GM23338 (cell line): ENCODE measurements at places on chromosomes 2 and 18. TPM values are rescaled to one million over a fixed set of nuclear protein-coding genes. Genes with fewer than 3 reads are reported as not detected.

The SOX11 gene
- 33.2 and 34.0 TPM in 2 replicates for polyA plus RNA-seq

The HTR2B gene
- 0.16 and 0.47 TPM in 2 replicates for polyA plus RNA-seq

The CHAC2 gene
- 25.8 and 27.1 TPM in 2 replicates for polyA plus RNA-seq

The ADAM23 gene
- polyA plus RNA-seq = 9.0 and 11.8 TPM in 2 replicates

The MLPH gene
- polyA plus RNA-seq = 13.6 and 14.7 TPM in 2 replicates

The CTIF gene
- polyA plus RNA-seq = 6.3 and 8.6 TPM in 2 replicates

The GAL3ST2 gene
- 0.19 TPM in 1 of 2 replicates, not detected in the other for polyA plus RNA-seq

The ATOH8 gene
- 0.11 and 0.45 TPM in 2 replicates for polyA plus RNA-seq

The RAX gene
- polyA plus RNA-seq = 0.16 and 0.68 TPM in 2 replicates

The NOL4 gene
- 0.33 and 0.63 TPM in 2 replicates for polyA plus RNA-seq

The MRPL30 gene
- 53.7 and 59.5 TPM in 2 replicates for polyA plus RNA-seq

The GBX2 gene
- 0.87 and 0.99 TPM in 2 replicates for polyA plus RNA-seq

The BABAM2 gene
- 17.8 and 18.4 TPM in 2 replicates for polyA plus RNA-seq

The ALPI gene
- not detected in 2 replicates for polyA plus RNA-seq

The KLHL29 gene
- 1.5 and 1.9 TPM in 2 replicates for polyA plus RNA-seq

The AFF3 gene
- polyA plus RNA-seq = 0.73 and 1.5 TPM in 2 replicates

The RESP18 gene
- not detected in 2 replicates for polyA plus RNA-seq

The UGT1A5 gene
- polyA plus RNA-seq = not detected in 2 replicates

The CNRIP1 gene
- 5.2 and 5.9 TPM in 2 replicates for polyA plus RNA-seq

The KANSL1L gene
- 6.5 and 7.4 TPM in 2 replicates for polyA plus RNA-seq

The AQP4 gene
- 0.30 and 1.1 TPM in 2 replicates for polyA plus RNA-seq

The CIB4 gene
- polyA plus RNA-seq = not detected in 2 replicates

The PLGLB1 gene
- 0.82 and 1.6 TPM in 2 replicates for polyA plus RNA-seq
